SHP77 treated with DMSO at 0.1 percent for 48 hours (cell line): ENCODE measurements at places on chromosomes 6 and 20.

DNA sequence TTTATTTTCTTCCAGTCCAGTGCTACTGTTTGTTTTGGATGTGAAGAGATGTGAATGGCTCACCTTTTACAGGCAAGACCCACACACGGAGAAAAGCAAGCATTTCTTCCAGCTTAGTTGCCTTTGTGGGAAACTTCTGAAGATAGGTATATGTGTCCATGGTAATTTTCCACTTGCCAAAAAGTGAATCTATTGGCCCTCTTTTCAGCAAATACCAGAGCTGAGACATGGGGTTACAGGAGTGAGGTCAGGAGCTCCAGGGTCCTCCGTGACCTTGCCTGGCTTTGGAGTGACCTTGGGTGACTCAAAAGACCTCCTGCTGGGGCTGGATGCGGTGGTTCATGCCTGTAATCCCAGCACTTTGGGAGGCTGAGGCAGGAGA, 166.7 kb downstream of the SCML4 start:
- DNase-seq, result no peak

DNA sequence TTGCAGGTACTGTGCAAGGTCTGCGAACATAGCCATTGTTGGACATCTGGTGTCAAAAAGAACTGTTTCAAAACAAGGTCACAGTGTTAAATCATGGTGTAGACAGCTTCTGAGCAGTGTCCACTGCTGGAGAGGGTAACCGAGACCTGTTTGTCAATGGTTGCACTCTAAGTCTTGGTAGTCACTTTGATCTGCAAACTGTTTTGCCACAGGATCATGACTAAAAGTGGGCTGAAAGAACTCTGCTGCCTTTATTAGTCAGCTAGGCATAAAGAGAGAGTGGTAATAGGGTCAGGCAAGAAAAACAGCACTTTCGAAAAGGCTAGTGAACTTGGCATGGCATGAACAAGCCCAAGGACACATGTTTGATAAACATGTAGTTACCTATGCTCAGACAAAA, 552.3 kb upstream of the CITED2 start:
- no peak for DNase-seq

GRCh38 chr6:158388727-158389126, 76.5 kb downstream of the TULP4 start:
- DNase-seq, result no peak

- no peak for DNase-seq
Observed at GRCh38 chr20:58553166-58553696, 38.0 kb upstream of the APCDD1L start.

DNA sequence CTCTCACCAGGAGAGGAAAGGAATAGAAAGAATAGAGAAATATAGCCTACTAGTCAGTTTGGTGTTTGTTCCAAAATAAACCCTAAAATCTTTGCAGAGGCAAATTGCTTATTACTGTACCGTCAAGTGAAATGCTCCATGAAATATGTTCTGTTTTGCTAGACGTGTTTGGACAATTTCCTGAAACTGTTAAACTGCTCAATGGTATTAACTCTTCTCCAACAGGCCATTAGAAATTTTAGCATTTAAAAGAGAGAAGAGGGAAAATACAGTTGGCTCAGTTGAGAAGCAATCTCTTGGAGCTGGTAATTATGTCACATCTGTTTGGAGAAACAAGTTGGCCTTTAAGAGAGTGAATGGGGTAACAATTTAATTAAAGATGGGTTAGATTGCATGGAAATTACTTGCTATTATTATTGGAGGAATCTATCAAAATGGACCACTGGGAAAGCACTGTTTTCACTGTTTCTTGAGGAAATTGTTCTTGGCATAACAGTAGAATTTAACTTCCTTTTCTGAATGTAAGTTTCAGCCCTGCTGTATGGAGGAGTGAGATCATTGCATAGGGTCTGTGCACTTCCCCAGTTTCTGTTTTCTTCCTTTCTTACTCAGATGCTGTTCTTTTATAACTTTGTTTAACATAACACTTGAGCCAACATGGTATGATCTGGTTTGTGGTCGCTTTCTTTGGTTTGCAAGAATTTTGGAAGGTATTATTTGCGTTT, 373.6 kb downstream of the PLCB1 start:
- DNase-seq, result no peak

- peak; percentile 8 for DNase-seq
Observed at GRCh38 chr6:153023977-153024708, 21.6 kb upstream of the MTRF1L start.

GRCh38 chr6:119848696-119849095, 499.1 kb upstream of the MAN1A1 start:
- no peak for DNase-seq

- no peak for DNase-seq
Observed at GRCh38 chr6:47180633-47181032, 129.1 kb downstream of the TNFRSF21 start.

DNA sequence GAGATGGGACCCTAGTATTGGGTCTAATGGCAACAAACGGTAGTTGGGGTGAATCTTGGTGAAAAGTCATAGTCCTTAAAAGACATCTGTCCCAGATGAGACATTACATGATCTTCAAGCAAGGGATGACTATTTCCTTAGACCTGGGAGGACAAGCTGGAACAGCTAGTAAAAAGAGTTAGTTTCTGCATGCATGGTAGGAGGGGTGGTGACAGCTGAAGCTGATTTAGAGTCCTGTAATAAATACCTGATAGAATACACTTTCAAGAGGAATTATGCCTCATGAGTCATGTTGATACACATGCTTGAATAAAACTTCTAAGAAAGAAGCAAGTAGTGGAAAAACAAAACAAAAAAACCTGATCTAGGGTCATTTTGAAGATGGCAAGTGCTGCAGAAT, 247.4 kb downstream of the CD109 start:
- DNase-seq, result no peak

- no peak for DNase-seq
Observed at GRCh38 chr6:16305246-16305725, 66.9 kb downstream of the GMPR start.

- no peak for DNase-seq
Observed at GRCh38 chr6:40796260-40797221, 209.4 kb upstream of the LRFN2 start.

DNA sequence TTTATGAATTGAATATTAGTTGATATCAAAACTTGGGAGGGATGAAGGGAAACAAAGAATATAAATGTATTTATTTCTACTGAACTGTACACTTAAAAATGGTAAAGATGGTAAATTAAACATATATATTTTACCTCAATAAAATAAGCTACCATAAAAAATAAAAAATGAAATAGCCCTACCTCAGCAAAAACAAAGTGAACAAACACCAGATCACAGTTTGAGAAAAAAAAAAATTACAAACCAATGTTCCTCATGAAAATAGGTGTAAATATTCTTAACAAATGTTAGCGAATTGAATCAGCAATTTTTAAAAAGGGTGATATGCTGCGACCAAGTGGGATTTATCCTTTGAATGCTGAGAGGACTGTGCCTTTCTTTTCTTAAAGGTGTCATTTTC, 28.3 kb upstream of the ZNF184 start:
- no peak for DNase-seq

DNA sequence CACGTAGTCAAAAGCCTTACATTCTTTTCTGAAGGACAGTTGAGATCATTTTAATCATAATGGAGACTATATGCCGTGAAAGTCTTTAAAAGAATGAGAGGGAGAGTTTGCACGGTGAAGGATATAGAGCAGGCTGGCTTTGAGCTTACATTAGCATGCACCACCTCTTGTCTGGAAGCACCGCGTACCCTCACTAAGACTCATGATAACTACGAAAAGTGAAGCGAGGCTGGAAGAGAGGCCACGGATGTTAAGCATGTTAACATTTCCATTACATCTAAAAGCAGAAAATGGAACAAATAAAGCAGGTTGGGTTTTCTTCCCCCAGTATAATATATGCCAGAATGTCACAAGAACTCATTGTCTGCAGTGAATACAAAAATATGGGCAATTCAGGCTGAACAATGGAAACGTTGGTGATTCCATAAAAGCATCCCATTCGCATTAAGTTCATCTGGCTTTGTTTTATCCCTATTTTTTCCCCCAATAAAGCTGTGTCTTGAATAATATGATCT, 40.6 kb upstream of the NKX2-2 start:
- DNase-seq, result no peak

GRCh38 chr6:151693366-151693765, 114.1 kb upstream of the ESR1 start:
- no peak for DNase-seq

- DNase-seq, result no peak
Observed at GRCh38 chr6:27138837-27139755, 108.4 kb upstream of the PRSS16 start.

DNA sequence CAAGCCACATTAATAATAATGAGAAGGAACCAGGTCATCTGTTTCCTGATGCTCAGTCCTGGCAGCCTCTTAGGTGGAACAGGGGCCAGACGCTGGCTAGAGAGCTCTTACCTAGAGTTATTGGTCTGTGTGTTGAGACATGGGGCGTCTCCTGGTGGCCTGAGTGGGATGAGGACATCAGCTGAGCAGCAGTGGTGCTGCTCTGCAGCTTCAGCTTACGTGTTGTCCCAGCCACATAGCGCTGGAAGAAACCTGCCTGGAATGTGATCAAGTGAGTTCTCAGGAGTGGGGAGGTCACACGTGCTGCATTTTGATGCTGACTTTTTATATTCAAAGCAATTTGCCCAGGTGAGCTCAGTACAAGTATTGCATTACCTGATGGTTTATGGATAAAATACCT, 355.4 kb downstream of the CDH26 start:
- no peak for DNase-seq

DNA sequence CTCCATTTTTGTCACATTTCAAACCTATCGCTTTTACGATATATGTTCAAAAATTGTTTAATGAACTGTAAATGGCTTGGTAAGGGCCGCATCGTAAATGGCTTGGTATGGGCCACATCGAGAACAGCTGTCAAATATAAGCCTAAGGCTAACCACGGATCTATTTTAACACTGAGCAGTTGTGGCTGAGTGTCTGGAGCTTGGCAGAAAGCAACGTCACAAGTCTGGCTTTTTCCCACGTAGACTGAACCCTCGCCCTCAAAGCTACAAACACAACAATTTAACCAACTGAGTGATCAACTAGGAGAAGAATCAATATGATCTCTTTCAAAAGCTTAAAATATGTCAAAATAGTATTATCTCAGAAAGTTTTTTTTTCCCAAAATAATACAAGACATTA, 71.4 kb upstream of the PRSS16 start:
- no peak for DNase-seq

GRCh38 chr6:30915591-30915946, 1.5 kb downstream of the VARS2 start:
- peak; percentile 32 for DNase-seq

DNA sequence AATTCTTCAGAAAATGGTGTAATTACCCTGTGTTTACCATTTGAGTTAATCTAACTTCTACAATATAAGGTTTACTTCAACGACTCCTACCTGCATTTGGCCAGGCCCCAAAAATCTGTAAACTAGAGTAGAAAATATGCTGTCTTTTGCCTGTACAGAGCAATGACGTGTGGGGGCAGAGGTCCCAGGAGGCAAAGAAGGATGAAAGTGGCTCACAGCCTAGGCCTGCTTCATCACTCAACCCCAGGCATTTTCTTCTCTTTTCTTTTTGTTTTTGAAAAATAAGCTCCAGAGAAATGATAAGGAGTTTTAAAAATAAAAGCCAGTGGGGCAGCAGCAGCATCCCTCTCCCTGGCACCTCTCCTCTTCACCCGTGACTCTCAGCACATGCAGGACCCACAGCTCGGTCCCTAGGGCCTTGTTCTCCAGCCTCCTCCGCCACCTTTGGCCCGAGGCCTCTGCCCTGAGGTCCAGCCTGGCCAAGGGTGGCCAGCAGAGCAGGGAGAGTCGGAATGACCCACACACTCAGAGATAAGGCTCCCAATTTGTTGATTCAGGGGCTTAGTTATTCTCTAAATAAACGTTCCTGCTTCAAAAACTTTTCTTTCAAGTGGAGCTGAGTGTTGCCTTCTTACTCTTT, 310.3 kb upstream of the RNF24 start:
- DNase-seq, result no peak

DNA sequence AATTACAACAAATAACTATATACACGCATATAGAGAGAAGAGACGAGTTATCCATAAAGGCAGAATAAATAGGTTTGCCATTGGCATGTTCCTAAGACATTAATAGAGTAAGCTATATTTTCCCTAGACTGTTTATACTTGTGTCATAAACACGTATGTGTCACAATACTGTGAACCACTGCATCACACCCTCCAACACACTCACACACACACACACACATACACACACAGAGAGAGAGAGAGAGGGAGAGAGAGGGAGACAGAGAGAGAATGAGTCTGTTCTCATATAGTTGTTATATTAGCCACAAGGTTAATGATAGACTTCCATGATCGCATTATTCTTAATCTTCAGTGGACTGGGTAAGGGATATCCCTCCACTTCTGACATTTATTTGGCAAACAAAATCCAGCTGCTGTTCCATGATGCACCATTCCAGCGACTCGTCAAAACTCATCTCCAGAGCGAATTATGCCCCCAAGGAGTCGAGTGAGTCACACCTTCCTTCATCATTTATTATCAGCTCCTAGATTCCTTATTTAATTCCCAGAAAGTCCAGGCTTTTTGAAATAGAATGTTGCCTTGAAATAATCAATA, 82.8 kb upstream of the HIVEP1 start:
- no peak for DNase-seq

GRCh38 chr20:50381771-50382593, 128.2 kb upstream of the PTPN1 start:
- no peak for DNase-seq

DNA sequence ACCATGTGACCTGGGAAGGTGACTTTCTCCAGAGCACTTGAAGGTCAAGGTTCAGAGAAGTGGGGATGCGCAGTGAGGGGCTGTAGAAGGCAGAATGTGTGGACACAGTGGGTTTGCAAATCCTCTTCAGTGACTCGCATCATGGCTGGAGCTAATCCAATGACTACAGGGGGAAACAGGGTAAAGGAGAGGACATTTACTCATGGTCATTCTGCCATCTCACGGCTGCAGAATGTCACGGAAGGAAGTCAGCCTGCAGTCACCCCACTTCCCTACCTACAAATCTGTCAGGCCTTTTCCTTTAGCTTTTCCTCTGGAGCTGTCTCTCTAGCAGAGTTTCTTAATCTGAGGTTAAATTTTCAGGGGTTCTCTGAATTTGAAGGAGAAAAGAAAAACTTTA, 337.6 kb downstream of the CDC5L start:
- no peak for DNase-seq

DNA sequence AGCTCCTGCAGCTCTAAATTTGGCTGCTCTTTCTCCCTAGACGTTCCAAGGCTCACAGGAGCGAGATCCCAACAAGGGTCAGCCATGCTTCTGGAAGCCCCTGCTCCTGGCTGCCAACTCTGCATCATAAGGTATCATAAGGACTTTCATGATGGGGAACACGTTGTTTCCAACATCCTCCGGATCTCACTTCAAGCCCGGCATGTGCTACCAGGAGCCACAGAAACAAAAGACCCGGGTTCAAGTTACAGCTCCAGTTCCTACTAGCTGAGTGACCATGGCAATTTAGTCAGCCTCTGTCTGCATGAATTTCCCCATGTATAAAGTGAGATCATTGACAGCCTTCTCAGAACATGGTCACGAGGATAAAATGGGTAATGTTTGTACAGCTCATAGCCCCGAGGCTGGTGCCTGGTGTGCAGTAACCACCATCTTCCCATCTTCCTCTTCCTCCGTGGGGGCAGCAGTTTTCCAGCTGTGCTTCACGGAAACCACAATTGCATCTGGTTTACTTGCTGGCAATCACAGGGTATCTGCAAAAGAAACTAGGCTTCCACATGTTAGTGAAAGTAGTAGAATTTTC, 209.0 kb upstream of the ECI2 start:
- DNase-seq, result no peak
